ENCODE measurements at places on chromosomes 6 and 20.

GRCh38 chr6:138571585-138572166 lies 72.4 kb upstream of the NHSL1 start:
- no peak for DNase-seq

GRCh38 chr6:147853574-147853973 lies 345.1 kb downstream of the SAMD5 start:
- no peak for DNase-seq

- DNase-seq = no peak
Observed at GRCh38 chr6:109073344-109074132, 21.1 kb downstream of the SESN1 start.

- no peak for DNase-seq
Observed at GRCh38 chr20:44014807-44015732, 100.4 kb downstream of the TOX2 start.

Data from T-helper 17 cell (primary cell).